ENCODE measurements at places on chromosomes 5 and 9. TPM values are rescaled to one million over a fixed set of nuclear protein-coding genes. Genes with fewer than 3 reads are reported as not detected.

The LHX6 gene
- 4.0 TPM for total RNA-seq

- no peaks in the 10 kb centered on the region for H3K4me1 ChIP-seq
- no peaks in the 10 kb centered on the region for H3K36me3 ChIP-seq
- no peak overlapping the region for H3K27ac ChIP-seq
- no peaks in the 10 kb centered on the region for H3K27me3 ChIP-seq
- DNase-seq, result no peak
Measured at GRCh38 chr9:8726692-8727091, 927.1 kb upstream of the DMAC1 start.

The TAS2R1 gene
- not detected for total RNA-seq

The ROR2 gene
- total RNA-seq, result 4.4 TPM

DNA sequence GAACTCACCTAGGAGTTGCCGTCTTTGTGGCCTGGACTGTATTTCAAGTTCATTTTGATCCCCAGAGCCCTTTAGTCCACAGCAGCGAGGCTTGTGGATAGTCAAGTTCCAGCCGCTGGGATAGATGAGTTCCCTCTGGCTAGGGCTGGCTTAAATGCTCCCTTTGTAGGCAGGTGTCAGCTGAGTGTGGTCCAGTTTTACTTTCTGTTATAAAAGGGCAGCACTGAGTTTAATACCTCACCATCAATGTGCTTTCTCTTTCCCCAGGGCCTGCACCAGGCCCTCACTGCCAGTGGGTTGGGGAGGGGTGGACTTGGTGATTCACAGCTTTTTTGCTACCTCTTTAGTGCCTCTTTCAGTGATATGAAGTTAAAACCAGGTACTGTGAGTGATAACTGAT is 188.2 kb downstream of the SLCO4C1 start:
- H3K36me3 ChIP-seq, result no peaks in the 10 kb centered on the region
- no peak overlapping the region for H3K27ac ChIP-seq
- H3K4me3 ChIP-seq, result no peak overlapping the region
- no peaks in the 10 kb centered on the region for H3K27me3 ChIP-seq

The FOXD1 gene
- total RNA-seq, result 5.8 TPM

DNA sequence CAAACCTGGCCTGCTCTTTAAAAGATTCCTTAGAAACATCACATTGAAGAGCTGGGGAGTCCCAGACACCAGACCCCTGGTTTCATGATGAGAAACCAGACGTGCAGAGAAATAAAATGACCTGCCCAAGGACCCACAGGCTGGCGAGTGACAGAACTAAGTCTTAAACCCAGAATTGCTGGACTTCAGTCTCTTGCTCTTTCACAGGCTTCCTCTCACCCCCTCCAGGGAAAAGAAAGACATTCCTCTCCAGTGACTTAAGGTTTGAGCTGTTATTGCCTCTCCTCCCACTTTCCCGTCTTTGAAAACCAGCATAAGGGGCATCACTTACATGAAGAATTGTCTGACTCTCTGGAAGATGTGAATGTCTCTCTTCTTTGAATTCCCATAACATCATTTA is 535.2 kb downstream of the IRX1 start:
- H3K27ac ChIP-seq, result no peak overlapping the region
- H3K4me3 ChIP-seq, result no peak overlapping the region
- H3K27me3 ChIP-seq, result no peaks in the 10 kb centered on the region
- no peaks in the 10 kb centered on the region for H3K4me1 ChIP-seq
- DNase-seq, result no peak

GRCh38 chr9:129778469-129778868 is 24.5 kb upstream of the TOR1B start:
- DNase-seq, result no peak
- no peaks in the 10 kb centered on the region for H3K36me3 ChIP-seq
- H3K27ac ChIP-seq, result no peak overlapping the region
- H3K27me3 ChIP-seq, result no peaks in the 10 kb centered on the region
- no peak overlapping the region for H3K4me3 ChIP-seq

DNA sequence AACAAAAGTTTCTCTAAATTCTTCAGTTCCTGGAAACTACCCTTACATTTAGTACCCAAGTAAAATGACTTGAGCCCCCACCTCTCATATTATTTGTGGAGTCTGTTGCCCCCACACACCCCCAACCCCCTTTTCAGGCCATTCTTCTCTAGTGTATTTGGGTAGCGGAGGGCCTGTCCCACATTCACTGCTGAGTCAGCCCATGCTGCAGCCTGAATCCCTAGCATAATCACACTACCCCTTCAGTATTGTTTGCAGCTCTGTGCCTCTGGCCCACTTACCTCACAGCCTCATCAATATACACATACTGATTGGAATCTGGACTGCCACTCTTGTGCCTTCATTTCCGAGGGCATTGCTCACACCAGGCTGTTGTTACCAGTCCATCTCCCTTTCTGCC is 26.8 kb downstream of the RGS7BP start:
- no peaks in the 10 kb centered on the region for H3K4me1 ChIP-seq
- H3K36me3 ChIP-seq, result no peaks in the 10 kb centered on the region
- no peaks in the 10 kb centered on the region for H3K27me3 ChIP-seq
- H3K27ac ChIP-seq, result no peak overlapping the region
- DNase-seq, result no peak
- H3K4me3 ChIP-seq, result no peak overlapping the region

DNA sequence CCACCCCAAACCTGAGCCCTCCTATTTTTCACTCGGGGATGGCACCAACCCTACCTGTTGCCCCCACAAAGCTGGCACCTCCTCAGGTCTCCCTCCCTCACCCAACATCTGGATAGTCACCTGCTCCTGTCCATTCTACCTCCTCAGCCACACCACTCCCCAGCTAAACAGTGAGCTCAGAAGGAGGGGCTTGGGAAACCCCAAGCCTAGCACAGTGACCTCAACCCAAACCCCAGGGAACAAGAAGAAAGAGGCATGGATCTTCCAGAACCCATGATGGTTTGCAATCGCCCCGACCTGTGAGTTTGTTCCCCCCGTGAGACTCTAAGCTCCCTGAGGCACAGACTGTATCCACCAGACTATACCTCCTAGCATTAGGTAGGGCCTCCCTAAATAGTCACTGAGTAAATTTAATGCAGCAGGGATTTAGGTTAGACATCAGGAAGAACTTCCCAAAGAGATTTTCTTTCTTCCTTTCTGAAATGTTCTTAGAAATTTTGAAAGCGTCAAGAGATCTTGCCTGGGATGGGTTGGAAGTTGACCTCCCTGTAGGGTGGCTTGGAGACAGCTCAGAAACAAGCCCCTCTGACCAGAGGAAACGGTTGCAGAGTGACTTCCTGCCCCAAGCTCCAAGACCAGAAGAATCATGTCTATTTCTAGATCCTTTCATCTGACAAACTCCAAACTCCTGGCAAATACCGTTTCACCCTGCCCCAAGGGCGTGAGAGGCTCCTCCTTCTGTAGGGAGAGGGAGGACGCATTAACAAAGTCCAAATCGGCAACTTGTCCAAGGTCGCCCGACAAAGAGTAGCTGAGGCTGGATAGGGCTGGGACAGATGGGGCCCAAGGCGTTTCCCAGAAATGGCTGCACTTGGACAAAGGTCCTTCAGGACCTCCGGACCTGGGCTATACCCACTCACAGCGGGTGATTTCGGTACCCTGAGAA is 4.1 kb downstream of the FIBCD1 start:
- H3K36me3 ChIP-seq, result no peaks in the 10 kb centered on the region
- no peak overlapping the region for H3K27ac ChIP-seq
- no peak overlapping the region for H3K4me3 ChIP-seq

The DHFR gene
- total RNA-seq, result 19.5 TPM

DNA sequence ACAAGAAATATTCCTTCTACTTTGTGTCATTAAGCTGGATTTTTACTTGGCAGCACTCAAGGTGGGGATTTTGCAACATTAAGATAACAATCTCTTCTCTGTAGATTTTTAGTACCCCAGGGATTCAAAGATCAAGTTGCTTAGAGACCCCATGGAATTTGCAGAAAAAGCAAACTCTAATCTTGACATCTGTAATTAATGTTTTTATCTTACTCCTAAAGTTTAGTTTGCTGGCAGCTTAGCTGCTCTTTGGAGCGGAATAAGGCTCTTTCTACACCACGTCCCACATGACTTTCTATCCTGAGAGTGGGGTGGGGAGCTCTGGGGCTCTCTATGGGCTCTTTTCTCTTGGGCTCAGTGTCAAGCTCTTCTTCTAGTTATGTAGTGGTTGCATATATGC is 21.7 kb upstream of the SPDL1 start:
- no peak for DNase-seq
- no peaks in the 10 kb centered on the region for H3K36me3 ChIP-seq
- H3K4me3 ChIP-seq, result no peak overlapping the region
- H3K4me1 ChIP-seq, result no peaks in the 10 kb centered on the region
- no peaks in the 10 kb centered on the region for H3K27me3 ChIP-seq
- H3K27ac ChIP-seq, result no peak overlapping the region

GRCh38 chr5:53425687-53426511 is 54.5 kb upstream of the FST start:
- H3K4me3 ChIP-seq, result no peak overlapping the region
- DNase-seq, result no peak
- H3K36me3 ChIP-seq, result no peaks in the 10 kb centered on the region
- no peaks in the 10 kb centered on the region for H3K4me1 ChIP-seq

- H3K4me1 ChIP-seq, result peaks cover 80% of the 10 kb centered on the region
- no peaks in the 10 kb centered on the region for H3K36me3 ChIP-seq
- no peak overlapping the region for H3K4me3 ChIP-seq
- no peaks in the 10 kb centered on the region for H3K27me3 ChIP-seq
- no peak overlapping the region for H3K27ac ChIP-seq
- no peak for DNase-seq
Measured at GRCh38 chr9:121746411-121746810, 95.0 kb downstream of the DAB2IP start.
